ENCODE measurements at places on chromosomes 16 and 17.

GRCh38 chr17:64984851-64985521 lies 65.7 kb upstream of the LRRC37A3 start:
- no peak for DNase-seq

GRCh38 chr17:9022573-9023391 lies 1.5 kb downstream of the NTN1 start:
- DNase-seq = no peak

GRCh38 chr17:9120471-9120870 lies 99.2 kb downstream of the NTN1 start:
- DNase-seq = no peak

DNA sequence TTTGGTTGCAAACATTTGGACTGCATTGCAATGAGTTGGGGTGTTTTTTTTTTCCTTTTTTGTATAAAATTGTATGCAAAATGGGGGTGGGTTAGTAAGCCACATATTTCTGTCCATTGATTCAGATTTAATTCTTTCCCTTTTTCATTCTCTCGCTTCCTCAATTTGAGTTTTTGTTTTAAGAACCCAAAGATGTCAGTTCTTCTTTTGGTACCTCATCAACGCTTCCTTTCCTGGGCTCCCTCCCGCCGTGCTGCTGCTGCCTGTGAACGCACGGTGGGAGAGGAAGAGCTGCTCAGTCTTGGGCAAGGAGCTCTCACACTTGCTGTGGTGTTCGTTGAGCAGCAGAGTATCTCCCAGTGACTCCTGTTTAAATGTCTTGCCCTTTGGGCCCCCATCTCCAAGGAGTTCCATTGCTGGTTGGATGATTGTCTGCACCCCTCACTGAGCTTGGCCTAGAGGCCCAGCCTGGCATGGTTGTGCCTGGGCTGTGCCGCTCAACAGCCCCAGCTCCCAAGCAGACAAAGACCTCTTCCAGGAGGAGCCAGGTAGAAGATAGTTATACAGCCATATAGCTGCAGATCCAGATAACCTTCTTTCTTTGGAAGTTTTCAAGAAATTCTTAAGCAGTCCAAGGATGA lies 13.6 kb downstream of the UBFD1 start:
- no peak for DNase-seq

GRCh38 chr16:678209-678857 lies 1.9 kb upstream of the STUB1 start:
- no peak for DNase-seq

DNA sequence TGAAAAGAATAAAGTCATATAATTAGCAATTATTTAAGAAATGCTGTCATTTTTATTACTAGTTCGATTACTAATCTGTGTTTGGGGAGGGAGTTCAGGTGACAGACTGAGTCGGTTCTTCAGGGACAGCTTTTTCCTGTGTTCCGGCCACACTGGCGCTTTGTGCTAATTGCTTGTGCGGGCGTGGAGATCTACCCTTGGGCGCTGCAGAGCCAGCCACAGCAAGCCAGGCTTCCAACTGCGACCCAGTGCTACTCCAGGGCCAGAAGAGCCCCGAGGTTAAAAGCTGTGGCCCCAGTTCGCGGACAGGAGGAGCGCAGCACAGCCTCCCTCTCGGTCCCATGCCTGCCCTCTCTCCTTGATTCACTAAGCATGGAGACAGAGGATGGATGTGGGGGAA lies 6.5 kb upstream of the OR2C1 start:
- no peak for DNase-seq

DNA sequence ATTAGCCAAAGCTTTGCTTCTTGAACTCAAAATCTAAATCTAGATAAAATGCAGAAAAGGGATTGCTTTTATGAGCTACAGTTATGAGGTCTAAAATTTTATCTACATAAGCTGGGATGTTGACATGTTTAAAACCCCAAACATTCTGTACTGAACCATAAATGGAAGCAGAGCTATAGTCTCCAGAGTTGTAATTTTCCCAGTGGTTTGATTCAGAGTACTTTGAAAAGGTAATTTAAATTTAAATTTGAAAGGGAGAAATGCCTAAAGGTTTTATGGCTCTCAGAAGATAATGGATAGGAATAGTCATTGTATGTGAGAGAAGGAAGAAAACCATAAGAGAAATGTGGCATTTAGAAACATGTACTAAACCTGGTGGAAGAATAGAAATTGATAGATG lies 163.2 kb downstream of the PPM1E start:
- no peak for DNase-seq

- DNase-seq = no peak
Measured at GRCh38 chr16:85231959-85232358, 119.7 kb upstream of the CIBAR2 start.

GRCh38 chr17:75182319-75182568 lies 515 bp downstream of the SUMO2 start:
- DNase-seq = no peak

DNA sequence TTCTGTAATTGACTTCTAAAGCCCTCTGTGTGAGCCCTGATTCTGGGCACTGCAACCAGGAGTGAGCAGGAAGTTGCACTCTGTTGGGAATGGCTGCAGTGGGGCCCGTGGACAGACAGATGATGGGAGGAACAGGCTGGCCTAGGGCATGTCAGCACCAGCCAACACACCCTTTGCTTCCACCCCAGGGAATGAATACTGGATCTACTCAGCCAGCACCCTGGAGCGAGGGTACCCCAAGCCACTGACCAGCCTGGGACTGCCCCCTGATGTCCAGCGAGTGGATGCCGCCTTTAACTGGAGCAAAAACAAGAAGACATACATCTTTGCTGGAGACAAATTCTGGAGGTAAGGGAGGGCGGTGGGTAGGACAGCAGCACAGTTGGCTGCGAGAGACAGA lies 10.8 kb upstream of the LPCAT2 start:
- no peak for DNase-seq

DNA sequence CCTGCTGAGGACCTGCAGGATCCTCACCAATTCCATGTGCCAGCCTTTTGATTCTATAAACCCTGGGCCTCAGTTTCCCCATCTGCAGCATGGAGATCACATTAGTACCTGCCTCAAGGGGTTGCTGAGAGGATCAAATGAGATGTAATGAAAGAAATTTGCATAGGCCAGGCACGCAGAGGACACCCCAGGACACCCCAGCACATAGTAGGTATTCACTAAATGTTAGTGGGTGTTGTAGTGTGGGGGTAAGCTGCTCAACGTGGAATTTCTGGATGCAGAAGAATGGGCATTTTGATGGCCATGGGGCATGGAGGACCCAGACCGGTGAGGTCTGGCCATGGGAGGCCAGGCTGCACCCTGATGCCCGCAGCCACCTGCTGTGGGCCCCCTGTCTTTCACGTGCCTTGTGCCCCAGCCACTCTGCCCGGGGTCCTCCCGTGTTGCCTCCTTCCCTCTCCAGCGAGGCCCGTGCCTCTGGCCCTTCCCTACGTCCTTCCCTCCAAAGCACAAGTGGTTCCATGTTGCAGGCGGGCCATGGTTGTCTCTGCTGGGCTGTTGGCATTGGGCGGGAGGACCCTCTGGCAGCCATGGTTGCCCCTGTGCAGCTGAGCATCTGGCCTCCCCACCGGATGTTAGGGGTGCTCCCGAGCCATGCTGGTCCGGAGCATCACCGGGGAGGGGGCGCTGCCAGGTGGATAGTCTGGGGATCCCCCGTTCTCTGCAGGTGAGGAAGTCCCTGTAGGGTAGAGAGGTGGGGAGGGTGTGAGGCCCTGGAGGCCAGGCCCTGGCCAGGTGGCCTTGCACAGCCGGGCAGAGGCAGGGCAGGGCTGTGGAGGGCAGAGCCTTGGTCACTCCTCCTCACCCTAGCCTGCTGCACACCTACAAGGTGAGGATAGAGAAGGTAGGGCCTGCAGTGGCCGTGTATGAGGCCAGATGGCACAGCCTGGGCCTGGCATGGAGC lies 8.6 kb downstream of the MAP2K3 start:
- no peak for DNase-seq

DNA sequence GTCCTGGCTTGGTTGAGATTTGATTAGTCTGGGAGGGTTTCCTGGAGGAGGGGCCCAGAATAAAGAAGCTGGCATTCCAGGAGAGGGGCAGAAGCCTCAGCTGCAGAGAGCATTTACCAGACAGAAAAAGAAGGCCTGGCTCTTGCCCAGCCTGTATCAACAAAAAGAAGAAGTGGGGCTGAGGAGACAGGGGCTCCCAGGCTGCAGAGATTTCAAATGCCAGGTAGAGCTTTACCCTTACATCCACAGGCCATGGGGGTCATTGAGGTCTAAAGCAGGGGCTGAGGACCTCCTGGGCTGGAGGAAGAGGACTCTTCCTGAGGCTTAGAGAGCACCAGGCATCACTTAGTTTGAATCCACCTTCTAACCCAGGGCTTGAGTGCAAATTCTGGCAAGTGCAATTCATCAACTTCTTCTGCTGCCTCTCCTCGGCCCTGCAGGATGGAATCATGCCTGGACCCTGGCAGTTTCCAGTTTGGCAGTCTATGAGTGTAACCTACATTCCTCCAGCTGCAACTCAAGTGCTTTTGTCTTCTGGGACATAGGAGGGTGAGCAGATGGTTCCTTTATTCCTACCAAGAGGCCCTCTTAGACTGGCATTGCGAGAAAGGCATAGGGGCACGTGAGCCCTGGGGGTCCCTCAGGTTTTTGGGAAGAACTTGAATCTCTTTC lies 15.3 kb downstream of the CA7 start:
- DNase-seq = no peak

DNA sequence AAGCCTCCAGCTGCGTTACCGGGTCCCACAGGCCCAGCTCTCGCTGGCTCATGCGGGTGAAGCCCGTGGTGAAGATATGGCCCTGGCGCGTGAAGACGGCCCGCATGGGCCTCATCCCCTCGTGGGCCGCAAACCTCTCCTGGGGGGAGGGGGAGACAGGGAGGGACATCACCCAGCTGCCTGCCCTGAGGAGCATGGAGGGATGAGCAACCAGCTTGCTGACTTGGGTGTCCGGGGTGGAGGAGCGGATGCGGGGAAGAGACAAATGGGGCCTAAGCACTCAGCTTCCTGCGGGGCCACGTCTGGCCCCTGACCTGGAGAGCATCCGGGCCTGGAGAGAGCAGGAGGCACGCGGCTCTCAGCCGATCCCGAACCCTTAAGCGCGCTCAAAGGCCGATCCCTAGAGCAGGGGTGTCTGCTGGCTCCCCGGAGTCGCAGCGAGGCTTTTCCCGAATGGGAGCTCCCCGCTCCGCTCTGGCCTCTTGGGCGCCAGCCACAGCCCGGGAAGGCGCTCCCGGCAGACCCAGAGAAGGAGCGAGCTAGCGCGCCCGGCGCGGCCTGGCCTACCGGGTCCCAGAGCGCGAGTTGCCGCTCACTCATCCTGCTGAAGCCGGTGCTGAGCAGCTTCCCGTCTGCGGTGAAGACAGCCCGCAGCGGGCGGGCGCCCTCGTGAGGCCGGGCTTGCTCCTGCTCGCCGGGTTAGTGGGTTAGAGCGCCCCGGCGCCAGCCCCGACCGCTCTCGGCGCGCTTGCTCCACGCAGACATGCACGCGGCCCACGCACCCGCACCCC lies 5.0 kb downstream of the CORO6 start:
- no peak for DNase-seq

GRCh38 chr16:28096983-28097899 lies 33.7 kb upstream of the GSG1L start:
- no peak for DNase-seq

DNA sequence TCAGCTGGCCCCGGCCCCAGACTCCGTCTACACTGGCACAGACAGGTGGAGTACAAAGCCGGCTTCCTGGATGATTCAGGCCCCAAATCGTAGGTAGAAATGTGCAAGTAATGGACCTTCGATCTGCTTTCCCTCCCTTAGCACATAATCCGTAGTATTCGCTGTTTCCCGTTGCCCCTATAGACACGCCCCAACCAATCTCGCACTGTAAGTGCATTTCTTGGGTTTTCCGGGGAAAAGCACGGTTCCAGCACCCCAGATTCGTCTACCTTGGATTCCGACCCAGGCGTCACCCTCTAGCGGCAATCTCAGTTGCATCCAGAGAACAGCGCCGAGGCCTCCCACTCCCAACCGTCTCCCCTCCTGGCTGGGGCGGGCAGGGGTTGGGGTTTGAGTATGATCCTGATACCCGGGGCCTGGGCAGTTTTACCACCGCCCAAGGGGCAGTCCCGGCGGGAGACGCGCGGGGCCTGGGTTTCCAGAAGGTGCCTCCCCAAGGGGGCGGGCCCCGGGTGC lies 12.1 kb upstream of the FOXF1 start:
- no peak for DNase-seq

DNA sequence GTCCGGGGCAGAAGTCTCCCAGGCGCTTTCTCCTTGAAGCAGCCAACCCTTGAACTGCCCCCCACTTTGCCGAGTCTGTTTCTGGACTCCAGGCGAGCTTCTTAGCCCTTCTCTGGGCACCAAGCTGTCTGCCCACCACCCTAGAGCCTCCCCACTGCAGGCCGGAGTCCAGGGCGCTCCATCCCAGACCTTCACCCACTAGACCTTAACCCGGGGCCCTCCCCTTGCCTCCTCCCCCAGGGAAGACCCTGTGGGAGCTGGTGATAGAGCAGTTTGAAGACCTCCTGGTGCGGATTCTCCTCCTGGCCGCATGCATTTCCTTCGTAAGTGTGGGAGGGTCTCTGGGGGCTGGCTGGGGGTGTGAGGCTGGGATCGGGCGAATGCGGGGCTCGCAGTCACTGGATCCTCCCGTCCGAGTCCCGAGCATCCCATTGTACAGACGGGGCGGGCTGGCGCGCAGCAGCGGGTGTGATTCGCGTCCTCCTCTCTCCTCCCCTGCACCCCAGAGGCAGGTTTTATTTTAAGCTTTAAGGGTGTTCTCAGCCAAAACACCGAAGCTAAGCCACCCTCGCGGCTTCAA lies 1.1 kb downstream of the ATP2A1 start:
- no peak for DNase-seq

- no peak for DNase-seq
Measured at GRCh38 chr16:275041-275641, 603 bp downstream of the RGS11 start.

GRCh38 chr17:67044940-67045339 lies 586 bp downstream of the CACNG1 start:
- DNase-seq = no peak

DNA sequence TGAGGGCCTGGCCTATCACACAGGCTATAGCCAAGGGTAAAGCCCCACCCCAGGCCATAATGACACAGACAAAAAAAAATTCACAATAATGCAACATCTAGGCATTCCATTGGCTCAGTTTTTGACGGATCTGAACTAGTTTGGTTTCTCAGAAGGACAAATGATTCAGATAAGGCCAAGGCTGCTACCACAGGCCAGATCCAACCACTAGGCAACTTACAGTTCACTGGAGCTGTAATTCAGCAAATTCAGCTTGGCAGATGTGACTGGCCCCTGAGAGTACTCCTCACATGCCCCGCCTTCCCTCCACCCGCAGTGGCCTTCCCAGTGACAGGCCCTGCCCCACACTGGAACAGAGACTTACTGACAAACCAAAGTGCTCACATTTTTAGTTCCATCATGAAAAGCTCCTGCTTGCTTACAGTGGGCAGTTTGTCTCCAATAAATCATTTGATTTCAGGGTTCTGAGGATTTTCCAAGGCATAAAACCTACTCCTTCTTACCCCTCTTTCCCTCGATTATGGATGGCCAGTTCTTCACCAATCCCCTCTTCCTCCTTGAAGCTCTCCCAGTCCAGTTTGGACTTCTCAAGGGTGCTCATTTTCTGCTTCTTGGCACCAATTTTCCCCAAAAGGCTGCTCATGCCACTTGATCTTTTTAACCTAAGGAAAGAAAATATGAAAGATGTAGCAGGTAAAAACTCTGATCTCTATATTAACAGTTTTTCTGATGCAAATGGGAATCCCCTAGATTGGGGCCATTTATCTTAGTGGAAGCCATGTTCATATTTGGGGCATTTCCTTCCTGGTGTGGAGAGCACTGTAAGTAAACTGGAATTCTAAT lies 53.3 kb upstream of the BCAR1 start:
- no peak for DNase-seq
